ENCODE measurements at places on chromosomes 2 and 18.

GRCh38 chr2:112749755-112750559, 14.5 kb downstream of the CKAP2L start:
- peak; percentile 67 for DNase-seq

GRCh38 chr2:71637168-71637567, 183.8 kb downstream of the DYSF start:
- DNase-seq: no peak

DNA sequence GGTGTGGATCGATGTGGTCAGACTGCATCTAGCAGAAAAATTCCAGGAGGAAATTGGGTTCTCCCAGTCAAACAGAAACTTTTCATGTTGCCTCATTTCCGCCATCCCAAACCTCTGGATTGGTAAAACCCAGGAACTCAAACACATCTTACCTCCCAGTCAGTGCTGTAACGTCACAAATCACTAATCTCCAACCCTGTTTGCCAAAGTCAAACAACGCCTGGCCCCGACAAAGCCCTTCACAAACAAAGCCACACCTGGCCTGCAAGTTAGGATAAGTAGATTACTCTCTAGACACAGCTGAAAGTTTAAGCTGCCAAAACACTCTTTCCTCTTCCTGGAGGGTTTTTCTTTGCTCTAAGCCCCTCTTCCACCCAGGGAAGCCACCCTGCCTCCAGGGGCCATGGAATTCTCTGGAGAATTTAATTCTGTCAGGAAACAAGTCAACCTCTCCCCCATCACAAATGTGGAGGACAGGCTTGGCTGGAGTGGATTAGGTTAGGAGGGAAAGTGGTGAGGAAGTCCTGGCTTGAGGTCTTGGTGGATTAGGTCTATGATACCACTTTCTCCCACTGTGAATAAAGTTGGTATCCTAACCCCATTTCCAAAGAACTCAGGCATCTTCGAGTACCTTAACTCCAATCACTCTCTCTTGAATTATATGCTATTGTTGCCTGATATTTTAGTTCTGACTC, 86.7 kb downstream of the LYPD6B start:
- no peak for DNase-seq

DNA sequence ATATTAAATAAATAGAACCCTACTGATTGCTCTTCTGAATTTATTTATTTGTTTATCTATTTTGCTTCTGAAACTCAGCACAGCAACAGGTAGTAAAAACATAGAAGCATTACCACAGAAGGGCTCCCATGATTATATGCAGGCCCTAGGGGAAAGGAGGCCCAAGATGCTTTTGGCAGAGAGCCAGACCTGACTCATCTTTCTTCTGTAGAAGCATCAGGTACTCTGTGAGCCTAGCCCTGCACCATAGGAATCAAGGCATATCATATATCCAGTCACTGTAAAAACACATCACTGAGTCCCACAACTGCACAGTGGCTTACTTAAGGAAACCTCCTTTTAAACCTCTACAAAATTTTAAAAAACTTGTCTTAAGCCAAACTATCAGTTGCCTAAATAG, 1.8 kb downstream of the SCN9A start:
- no peak for DNase-seq

GRCh38 chr18:58525928-58526424, 102.9 kb downstream of the ALPK2 start:
- no peak for DNase-seq

DNA sequence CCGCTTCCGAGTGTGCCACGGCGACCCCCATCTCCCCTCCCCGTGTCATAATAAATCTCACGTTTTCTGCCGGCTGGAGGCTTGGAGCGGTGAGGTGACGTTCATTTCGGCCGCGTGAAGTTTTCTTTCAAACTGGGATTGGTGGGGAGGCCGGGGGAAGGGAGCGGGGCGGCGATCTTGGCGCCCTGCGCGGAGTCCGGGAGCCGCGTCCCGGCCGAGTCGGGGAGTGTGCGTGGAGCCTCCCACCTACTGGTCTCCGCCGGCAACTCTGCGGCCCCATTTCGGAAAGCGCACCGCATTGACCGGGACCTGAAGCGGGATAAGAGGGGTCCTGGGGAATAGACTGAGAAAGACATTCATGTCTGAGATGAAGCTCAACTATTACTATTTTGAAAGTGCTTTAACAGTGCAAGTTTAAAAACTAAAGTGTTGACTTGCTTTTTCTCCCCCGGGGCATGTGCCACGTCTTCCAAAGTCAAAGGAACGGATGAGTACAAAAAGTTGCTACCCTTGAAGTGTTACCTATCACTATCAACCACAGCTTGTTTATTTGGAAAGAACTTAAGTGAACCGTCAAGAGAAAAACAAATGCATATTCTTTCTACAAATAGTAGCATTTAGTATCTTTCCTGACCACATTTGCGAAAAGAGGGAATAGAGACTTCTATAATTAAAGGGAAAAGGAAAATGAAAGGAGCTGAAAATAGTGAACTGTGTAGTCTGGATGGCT, 818 bp upstream of the IKZF2 start:
- no peak for DNase-seq

- DNase-seq: no peak
Measured at GRCh38 chr2:150977296-150977695, 284.4 kb downstream of the RBM43 start.

- no peak for DNase-seq
Measured at GRCh38 chr2:196389670-196390069, 218.3 kb upstream of the STK17B start.

- DNase-seq: no peak
Measured at GRCh38 chr2:224969633-224970260, 72.5 kb downstream of the DOCK10 start.

GRCh38 chr2:221551864-221552263, 20.2 kb downstream of the EPHA4 start:
- no peak for DNase-seq

DNA sequence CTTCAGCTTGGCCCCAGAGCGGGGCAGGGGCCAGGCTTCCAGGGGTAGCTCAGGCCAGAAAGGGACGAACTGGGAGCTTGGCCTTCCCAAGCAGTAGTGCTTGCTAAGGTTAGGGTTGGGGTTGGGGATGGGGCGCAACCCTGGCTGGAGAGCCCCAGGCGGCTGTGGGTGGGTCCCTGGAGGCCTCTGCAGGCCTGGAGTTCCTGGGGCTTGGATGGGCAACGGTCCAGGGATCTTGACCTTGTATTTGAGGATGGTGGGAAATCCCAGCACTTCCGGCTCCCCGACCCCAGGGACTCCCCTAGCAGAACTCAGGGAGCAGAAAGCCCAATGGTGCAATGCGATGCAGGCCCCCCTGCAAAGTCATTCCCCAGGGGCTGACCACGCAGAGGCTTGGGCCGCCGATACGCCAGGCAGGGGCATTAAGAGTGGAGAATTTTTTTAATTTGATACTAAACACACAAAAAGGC, 12.6 kb upstream of the MLPH start:
- DNase-seq: no peak

GRCh38 chr2:70936165-70936978, 672 bp downstream of the ATP6V1B1 start:
- DNase-seq: no peak

- DNase-seq: no peak
Measured at GRCh38 chr2:170943041-170943440, 14.0 kb downstream of the GORASP2 start.

DNA sequence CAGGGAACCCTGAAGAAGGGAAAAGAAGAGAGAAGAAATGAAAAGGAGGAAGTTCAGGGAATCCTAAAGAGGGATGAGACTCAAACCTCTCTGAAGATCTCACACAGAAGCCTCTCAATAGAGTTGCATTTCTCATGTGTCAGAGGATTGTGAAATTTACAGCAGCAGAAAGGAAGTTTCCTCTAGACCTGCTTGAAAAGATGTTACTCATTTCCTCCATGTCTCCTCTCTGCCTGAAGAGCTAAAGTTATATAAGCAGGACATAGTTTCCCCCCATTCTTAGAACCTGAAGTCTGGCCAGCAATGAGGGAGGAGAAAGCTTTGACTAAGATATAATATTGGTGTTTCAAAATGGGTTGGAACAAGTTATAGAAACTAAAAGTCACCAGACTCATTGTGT, 1155.6 kb downstream of the LRP1B start:
- DNase-seq: no peak

DNA sequence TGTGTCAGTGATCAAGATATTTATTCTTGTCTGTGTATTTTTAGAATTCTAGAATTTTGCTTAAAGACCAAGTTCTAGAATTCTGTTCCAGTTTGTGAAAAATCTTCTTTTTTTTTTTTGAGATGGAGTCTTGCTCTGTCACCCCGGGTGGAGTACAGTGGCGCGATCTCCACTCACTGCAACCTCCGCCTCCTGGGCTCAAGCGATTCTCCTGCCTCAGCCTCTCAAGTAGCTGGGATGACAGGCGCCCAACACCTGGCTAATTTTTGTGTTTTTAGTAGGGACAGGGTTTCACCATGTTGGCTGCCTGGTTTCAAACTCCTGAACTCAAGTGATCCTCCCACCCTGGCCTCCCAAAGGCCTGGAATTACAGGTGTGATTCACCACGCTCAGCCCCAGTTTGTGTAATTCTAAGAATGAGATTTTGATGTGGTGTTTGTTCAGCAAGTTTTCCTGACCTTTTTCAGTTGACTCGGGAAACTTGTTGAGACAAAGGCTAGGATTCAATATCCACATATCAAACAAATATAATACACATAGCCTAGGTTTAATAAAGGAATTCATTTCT, 3.6 kb downstream of the EIF5B start:
- no peak for DNase-seq

GRCh38 chr2:184541591-184541990, 56.7 kb upstream of the ZNF804A start:
- no peak for DNase-seq

GRCh38 chr2:70123829-70124116, 36.5 kb downstream of the PCBP1 start:
- DNase-seq: no peak

GRCh38 chr2:202442882-202443281, 66.8 kb downstream of the BMPR2 start:
- DNase-seq: no peak

DNA sequence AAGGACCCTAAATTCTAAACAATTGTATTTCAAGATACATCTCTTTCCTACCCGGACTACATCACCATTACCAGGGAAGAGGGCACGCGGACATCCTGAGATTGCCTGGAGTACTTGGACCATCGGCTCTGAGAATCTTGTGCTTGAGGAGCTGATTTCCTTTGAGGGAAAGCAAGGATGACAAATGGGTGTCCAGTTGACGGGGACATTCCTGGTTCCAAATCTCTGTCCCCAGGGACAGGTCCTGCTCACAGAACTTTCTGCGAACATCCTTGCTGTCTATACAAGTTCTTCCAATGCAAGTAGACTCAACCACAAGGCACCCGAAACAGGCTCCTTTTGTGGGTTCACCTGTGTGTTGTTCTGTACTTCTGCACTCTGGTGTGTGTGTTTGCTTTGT, 289.5 kb upstream of the MYT1L start:
- no peak for DNase-seq

DNA sequence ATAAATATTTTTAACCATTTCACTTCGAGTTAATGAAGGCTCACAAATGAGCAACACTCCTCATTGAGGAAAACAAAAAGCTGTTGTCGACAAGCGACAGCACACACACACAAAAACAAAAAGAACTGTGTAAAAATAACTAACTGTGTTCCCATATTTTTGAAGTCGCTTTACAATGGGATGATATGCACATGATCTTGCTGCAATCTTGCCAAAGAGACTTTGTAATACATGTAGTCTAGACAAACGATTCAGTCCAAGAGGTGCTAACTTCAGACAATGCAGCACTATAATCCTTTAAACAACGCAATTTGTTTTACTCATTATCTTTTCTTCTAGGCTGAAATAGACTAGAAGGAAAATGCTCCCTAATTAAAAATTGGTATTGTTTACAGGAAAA, 7.2 kb upstream of the USP34 start:
- no peak for DNase-seq

DNA sequence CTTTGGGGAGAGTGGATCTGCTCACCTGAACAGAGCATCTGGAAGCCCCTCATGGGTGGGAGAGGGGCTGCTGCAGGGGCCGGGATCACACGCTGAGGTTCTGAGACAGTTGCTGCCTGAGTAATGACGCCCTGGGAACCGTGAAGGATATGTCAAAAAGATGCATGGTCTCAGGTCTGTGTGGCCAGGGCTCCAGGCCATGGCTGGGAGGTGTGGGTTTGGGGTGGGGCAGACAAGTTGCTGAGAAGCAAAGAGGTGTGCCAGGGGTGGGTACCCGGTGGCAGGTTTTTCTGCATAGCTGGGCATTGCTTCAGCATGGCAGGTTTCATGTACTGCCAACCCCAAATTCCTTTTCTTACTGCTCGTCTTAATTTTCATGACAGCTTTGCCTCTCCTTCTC, 133.5 kb downstream of the RPIA start:
- no peak for DNase-seq

GRCh38 chr2:14197293-14197692, 435.2 kb upstream of the LRATD1 start:
- DNase-seq: no peak

DNA sequence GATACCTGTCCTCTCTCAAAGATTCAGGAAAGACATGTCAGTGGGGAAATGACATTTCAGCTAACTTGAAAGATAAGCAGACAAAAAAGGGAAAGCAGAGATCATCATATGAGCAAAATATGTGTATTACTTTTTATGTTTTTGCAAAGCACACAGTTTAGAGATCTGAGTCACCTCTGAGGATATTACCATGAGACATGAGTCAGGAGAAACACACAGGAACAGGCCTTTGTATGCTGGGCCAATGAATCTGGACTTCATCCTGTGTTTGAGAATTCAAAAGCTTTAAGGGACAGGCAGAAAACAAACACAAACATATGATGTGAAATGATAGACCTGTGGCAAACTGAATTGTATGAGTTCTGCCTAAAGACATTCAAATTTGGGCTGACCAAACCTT, 306.0 kb upstream of the EPC2 start:
- no peak for DNase-seq

DNA sequence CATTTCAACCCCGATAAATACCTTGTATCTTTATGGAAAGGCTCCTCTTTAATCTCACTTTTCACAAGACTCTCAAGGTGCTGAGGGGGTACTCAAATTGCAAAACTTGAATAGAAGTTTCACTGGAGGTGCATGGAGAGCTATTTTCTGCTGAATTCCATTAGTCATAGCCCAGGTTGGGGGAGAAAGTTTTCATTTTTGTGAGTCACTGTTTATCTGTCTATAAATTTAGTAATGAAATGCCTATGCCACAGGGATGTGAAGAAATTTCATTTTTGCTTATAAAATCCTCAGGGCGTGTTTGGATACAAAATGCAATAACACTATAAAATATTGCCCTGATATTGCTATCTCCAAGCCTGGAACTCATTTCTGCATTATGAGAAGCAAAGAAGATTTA, 346.3 kb downstream of the LRATD1 start:
- DNase-seq: no peak

- DNase-seq: peak; percentile 22
Measured at GRCh38 chr2:238370823-238371372, 50.6 kb downstream of the TRAF3IP1 start.
